Kidney (tissue), 22 donors: ENCODE measurements at places on chromosomes 11 and 22. TPM values are rescaled to one million over a fixed set of nuclear protein-coding genes. Genes with fewer than 3 reads are reported as not detected.

DNA sequence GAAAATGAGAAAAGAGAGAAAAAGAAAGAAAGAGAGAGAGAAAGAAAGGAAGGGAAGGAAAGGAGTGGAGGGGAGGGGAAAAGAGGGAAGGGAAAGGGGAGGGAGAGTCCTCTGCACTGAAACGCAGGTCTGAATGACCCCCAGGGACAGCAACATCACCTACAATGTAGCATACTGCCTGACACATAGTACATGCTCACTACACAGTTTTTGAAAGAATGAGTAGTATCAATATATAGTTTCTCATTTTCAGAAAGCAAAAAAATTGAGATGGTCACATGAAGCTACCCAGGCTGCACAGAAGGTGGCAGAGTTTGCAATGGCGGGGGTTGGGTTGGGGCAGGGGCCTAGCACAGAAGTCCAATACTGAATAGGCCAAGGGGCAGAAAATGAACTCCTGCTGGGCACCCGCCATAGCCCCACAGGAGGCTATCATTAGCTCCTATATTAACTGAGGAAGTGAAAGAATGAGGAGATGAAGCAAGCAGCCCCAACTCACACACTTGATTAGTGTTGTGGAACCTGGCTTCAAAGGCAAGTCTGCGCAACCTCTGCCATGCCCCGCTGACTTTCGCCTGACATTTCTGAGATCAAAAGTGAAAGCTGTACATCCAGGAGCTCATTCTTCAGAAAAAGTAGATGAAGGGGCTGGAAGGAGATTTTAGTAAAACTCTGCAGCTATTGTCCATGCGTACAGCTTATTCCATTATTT lies 241.2 kb upstream of the SYN3 start:
- peak; percentile 80 for DNase-seq

The UPB1 gene
- 64.6 TPM for polyA plus RNA-seq

- no peak for DNase-seq
These were observed 4.9 kb upstream of the ATF4 start for GRCh38 chr22:39515266-39516050.

DNA sequence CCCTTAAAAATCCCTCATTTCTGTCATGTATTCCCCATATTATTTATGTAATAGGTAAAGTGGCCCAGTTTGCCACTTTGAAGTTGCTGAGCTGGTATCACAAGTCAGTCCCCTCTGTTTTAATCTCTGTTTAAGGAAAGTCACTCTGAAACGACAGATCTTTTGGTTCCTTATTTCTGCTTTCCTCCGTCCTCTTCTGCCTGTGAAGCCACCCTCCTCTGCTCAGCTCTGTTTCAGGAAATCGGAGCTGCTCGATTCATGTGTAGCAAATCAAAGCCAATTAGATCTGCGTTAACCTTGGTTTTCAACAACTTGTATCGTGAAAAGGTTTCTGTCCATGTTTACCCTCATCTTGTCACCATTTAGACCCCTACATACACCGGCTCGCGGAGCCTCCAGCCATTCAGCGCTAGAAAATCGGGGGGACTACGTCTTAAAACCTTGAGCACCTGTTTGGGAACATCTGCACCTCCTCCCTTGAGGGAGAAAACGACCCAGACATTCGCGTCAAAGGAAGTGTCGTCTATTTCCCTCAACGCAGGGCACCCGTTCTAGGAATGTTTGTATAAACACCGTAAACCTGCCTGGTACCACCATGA lies 576 bp upstream of the SC5D start:
- no peak for DNase-seq

GRCh38 chr11:31863170-31863832 lies 52.2 kb upstream of the PAX6 start:
- no peak for DNase-seq

DNA sequence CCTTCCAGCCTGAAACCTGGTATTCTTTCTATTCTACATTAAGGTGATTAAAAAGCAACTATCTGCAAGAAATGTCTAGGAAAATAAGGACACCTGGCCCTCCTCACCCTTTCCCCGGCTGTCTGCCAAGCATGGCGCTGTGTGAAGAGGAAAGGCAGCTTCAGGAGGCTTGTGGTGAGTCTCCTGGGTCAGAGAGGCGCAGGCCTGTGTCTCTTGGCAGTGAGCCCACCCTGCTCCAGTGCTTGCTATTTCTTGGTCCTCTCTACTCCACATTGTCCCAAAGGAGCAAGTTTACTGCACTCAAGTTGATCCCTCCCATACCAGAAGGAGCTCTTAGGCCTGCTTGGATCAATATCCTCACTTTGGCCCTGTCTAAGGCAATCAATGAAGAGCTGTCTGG lies 520.7 kb upstream of the B3GAT1 start:
- DNase-seq = no peak

DNA sequence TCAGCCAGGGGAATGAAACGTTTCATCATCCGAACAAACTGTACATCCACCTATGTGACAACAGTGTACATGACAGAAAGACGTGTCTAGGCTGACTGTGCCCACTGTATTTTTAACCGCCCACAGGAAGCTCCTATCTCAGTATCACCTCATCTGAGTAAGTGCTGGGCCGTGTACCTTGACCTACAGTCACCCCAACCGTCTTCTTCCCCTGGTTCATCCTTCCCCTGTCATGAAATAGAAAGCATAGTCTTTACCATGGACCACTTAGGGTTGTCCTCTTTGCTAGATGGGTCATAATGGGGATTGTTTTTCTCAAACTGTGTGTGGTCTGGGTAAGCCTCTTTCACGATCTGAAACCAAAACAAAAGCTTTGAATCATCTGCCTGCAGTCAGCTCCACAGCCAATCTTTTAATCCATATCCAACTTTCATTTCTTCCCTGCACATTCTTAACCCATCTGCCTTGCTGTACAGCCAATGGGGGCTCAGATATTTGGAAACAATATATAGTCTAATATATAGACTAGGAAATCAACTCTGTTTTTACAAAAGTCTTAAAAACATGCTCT lies 4.2 kb downstream of the THYN1 start:
- DNase-seq = no peak

The RIN1 gene
- polyA plus RNA-seq = 2.3 TPM

DNA sequence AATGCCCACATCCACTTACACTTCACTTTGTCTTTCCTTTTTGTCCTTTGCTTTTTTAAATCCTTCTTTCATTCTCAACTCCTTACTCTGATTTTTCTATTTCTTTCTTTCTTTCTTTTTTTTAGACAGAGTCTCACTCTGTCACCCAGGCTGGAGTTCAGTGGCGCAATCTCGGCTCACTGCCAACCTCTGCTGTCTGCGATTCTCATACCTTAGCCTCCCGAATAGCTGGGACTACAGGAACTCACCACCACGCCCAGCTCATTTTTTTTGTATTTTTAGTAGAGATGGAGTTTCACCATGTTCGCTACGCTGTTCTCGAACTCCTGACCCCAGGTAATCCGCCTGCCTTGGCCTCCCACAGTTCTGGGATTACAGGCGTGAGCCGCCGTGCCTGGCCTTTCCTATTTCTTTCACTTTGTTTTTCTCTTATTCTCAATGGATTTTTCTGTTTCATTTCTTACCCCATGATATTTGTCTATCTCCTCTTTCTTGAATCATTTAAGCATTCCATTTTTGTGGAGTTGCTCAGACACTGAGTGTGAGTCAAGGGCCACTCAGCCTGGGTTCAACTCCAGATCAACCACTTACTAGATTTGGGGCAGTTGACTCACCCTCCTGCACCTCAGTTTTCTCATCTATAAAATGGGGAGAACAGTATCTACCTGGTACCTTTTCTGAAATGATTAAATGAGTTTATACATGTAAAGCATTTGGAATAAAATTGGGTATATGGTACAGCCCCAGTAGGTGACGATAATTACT lies 7.6 kb downstream of the KCNJ5 start:
- DNase-seq = no peak

The RBM4 gene
- polyA plus RNA-seq = 168 TPM
